ENCODE measurements at places on chromosomes 1 and 21.

DNA sequence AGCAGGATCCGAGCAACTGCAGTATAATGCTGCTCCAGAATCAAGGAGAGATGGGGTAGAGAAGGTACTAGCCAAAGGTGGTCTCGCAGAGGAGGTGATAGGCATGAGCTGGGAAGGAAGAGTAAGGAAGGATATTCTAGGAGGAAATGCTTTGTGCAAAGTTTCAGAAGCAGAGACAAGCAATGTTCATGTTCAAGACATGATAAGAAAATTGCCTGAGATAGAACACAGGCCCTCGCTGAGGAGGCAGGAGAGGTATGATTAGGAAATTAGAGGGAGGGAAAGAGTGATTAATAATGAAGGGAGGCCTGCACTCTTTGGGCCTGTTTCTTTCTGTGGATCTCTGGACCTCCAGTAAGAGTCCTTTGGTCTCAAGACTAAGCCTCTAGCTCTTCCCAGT is 12.9 kb upstream of the ETV3 start:
- DNase-seq, result no peak

DNA sequence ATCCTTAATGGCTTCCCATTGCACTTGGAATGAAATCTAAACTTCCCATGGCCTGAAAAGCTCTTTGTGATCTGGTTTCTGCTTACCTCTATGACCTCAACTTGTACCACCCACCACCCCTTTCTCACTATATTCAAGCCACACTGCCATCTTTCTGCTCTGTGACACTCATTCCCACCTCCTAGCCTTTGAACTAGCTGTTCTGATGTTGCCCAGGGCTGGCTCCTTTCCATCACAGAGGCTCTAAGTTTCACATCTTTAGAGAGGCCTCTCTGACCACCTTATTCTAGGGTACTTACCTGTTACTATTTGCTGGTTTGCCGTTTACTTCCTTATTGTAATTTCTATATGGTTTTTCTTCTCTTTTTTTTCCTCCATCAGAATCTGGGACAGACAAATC is 4.2 kb downstream of the MPZL1 start:
- no peak for DNase-seq

- no peak for DNase-seq
These were observed 172.8 kb upstream of the IRF2BP2 start for GRCh38 chr1:234782791-234783190.

DNA sequence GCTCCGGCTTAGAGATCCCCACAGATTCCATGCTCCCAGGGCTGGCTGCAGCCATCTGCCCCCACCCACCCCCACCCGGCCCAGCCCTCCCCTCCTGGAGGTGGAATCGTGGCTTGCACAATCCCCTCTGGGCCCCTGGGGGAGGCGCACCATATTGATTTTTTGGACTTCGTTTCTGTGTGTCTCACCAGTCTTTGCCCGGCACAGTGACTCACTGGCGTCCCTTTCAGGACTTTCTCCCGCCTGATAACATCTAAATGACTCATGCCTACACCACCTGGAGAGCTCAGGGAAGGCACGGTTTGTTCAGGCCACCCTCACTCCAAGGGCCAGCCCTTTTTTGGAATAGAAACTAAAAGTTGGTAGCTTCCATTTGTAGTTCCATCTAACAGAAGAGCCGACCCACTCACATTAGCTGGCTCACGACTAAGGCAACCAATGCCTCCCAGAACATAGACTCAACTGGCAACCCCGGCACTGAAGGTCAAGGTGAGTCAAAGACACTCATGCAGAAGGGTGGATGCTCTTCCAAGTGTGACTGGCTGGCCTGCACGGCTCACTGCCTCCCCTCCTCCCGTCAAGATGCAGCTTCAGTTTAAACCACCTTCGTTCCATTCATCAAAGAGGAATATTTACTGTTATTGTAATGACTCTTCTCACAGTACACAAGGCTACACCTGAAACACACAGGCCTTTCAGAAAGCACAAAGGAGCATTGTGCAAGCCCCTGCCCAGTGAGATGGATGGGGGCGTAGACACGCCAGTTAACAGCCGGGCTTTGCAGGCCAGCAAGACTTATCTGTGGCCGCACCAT is 18.1 kb upstream of the ETS2 start:
- DNase-seq, result no peak

DNA sequence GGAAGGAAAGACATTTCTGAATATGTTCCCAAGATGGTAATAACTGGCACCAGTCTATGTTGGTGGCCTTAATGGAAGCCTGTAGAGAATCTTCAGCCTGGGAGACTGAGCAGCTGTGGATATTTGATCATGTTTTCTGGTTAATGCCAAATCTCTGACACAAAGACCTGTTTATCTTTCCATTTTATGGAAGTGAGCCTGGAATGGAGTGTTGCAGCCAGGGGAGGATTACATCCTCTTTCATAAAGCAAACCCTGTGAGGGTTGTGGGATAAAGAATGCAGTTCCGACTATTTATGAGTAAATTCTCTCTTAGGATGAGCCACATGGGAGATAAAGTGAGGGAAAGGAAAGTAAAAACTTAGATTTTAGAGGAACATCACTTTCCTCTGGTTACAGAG is 144.1 kb downstream of the PCP4 start:
- DNase-seq, result no peak

All from smooth muscle cell of the brain vasculature (primary cell).